ENCODE measurements at places on chromosomes 4 and X.

- DNase-seq: no peak
These were observed 40.8 kb downstream of the DLG3 start for GRCh38 chrX:70485466-70485865.

- peak; percentile 26 for DNase-seq
These were observed 45.8 kb upstream of the ITM2A start for GRCh38 chrX:79412972-79413371.

- DNase-seq: no peak
These were observed 236.4 kb upstream of the MID1 start for GRCh38 chrX:10856797-10857196.

DNA sequence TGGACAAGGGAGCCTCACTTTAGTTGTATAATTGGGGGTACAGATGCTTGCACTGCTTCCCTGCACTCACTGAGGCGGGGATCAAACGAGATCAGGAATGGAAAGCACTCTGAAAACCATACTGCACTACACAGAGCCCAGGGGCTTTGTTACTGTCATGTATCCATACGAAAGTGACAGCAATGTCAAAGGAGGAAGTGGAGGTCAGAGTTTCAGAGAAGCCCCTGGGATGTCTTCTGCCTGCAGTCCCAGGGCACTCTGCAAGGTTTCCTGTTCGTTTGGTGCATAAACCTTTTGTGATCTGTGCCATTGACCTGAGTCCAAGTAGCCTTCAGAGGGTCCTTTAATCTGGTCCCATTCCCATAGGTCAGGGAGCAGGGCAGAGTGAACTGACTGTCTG, 31.2 kb downstream of the RNF175 start:
- DNase-seq: no peak

DNA sequence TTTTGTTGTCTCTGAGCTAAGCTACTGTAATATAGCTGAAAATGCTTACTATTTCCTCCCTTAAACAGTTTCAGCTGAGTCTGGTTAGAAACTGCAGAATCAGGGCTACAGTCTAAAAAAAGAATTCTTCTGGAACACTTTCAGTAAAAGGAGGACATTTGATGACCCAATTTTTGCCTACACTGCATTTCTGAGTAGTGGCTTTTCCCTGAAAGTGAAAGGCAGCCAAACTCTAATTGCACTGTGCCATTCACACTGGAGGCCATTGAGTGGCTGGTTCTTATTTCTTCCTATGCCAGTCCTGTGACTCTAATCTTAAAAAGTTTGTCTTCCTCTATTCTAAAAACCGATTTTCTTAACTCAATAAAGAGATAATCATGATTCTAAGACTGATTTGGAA, 526.0 kb downstream of the CFAP47 start:
- DNase-seq: no peak

GRCh38 chr4:112085156-112086035, 59.9 kb upstream of the FAM241A start:
- peak; percentile 16 for DNase-seq

- DNase-seq: peak; percentile 31
These were observed 691 bp upstream of the USP46 start for GRCh38 chr4:52659722-52660261.

- no peak for DNase-seq
These were observed 627 bp upstream of the FAT4 start for GRCh38 chr4:125313989-125314667.

DNA sequence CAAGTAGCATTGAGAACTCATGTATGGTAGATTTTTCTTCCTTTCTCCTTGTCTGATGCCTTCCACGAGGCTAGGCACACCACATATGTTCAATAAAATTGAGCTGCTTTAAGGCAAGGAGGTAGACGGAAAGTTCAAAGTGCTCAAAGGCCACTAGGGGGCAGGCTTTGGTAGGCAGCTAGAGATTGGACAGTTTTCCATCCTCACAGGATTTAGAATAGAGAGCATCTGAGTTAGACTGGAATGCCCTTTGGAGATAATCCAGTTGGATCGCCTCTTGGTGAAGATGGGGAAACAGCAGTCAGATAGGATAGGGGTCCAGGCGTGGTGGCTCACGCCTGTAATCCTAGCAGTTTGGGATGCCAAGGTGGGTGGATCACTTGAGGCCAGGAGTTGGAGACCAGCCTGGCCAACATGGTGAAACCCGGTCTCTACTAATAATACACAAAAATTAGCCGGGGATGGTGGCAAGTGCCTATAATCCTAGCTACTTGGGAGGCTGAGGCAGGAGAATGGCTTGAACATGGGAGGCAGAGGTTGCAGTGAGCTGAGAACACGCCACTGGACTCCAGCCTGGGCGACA, 30.4 kb downstream of the ELF4 start:
- peak; percentile 77 for DNase-seq

DNA sequence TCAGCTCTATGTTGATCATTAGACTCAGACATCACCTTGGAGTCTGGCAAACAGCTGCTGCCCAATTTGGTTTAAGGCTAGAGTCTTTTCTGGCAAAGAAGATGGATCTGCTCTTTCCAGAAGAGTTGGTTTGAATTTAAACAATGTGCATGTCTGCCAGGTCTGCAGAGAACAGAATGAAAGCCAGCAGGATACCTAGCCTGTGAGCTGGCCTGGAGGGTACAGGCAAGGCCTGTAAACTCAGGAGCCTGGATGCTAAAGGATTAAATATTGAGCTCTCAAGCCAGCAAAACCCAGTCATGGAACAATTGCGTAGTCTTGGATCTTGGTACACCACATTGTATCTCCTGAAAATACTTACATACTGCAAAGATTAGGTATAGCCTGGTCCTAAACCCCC, 15.6 kb upstream of the PDLIM3 start:
- DNase-seq: no peak

DNA sequence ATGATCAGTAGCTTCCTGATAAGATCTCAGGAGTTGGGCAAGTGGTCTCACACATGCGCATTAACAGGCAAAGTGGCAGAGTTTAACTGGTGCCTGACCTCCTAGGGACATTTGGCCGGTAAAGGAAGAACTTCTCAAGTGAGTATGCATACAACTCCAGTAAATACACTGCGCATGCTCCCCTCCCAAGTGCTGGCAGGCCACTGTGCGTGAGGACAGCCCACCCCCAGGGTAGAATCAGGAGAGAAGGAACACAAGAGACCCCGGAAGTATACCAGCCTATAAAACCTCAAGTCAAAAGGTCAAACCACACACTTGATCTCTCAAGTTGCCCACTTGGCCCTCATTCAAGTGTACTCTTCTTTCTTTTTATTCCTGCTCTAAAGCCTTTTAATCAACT, 225.5 kb upstream of the ANKRD50 start:
- DNase-seq: no peak

GRCh38 chrX:17433965-17434364, 59.0 kb downstream of the NHS start:
- DNase-seq: no peak

DNA sequence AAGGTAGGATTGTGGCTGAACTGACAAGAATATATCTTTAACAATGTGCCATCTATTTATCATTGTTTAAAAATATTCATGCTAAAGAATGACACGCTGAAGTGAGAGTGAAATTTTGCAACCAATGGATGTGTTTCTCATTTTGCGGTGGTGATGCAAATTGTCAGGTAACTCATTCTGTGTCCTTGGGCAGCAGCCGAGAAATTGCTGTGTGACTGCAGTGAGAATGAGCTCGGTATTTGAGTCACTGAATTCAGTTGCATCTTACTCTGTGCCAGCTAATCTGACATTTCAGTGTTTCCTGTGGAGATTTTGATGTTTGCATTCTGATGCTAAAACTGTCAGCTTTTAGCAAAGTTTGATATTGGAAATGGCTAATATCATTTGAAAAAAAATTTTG, 28.1 kb downstream of the MCUB start:
- DNase-seq: no peak

GRCh38 chr4:48639807-48640206, 140.3 kb downstream of the FRYL start:
- DNase-seq: no peak

DNA sequence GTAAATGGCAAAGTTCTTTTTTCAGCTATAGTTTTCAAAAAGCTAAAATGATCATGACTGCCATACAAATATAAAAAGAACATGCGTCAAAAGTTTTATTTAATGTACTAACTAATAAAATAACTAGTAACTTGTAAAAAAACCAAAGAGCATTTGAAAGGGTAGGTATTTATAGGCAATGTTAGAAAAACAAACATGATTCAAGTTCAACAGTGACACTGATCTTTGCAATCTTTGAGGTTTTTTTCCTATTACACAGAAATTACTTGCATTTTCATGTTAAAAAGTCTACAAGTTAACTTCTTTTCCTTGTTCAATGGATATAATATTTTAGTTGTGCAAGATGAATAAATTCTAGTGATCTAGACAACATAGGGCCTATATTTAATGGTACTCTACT, 72.3 kb upstream of the GRID2 start:
- peak; percentile 53 for DNase-seq

DNA sequence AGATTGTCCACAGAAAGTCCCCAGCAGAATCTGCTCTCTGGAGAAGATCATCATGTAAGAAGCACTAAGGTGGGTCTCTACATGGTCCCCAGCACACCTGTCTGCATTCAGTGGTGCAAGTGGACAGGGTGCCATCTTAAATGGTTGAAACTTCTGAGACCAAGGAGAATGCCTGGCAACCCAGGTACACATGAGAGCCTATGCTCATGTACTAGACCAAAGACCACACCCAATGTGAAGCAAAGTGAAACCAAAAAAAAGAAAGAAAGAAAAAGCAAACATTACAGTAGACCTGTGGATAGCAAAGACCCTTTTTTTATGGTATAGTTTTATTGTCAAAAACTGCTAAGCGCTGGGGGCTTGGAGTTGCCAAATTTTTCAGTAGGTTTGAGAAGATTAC, 15.0 kb downstream of the CD40LG start:
- no peak for DNase-seq

DNA sequence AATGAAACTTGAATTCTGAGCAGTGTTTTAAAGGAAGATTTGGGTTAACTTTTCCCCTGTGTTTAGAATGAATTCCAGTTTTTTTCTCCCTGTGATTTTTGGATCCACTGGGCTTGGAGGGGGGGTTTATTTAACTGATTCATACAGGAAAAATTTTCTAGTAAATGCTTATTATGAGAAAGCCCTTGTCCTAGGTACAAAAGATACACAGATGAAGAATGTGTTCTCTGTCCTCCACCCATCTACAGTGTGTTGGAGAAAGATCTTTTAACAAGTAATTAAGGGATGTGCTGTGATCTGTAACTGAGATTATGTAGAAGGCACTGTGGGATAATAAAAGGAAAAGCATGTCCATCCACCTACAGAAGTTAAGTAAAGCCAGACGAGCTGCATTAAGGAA, 103.9 kb downstream of the STIM2 start:
- DNase-seq: no peak

Data from choroid plexus epithelial cell (primary cell).